NT2/D1 (cell line): ENCODE measurements at places on chromosomes 6 and 20.

- no peak for DNase-seq
These were observed 58.1 kb downstream of the UBE2V1 start for GRCh38 chr20:50054626-50055511.

GRCh38 chr20:36754656-36755222 is 8.8 kb upstream of the NDRG3 start:
- peak; percentile 64 for DNase-seq

DNA sequence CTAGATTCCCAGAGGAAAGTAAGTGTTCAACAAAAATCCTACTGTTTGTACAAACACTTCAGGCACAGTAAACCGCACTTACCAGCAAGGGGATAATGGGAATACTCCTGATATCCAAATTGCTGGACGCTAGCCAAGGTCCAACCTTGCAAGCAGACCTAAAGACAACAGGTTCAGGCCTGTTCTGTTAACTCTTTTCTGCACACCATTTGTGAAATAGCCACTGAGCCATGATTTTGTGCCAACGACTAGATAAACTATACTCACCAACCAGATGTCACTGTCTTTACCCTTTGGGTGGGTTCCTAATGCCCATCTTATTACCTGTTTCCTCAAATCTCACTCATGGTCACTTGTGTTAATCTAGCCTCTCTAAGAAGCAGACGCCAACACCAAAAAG is 43.5 kb downstream of the GOPC start:
- no peak for DNase-seq

DNA sequence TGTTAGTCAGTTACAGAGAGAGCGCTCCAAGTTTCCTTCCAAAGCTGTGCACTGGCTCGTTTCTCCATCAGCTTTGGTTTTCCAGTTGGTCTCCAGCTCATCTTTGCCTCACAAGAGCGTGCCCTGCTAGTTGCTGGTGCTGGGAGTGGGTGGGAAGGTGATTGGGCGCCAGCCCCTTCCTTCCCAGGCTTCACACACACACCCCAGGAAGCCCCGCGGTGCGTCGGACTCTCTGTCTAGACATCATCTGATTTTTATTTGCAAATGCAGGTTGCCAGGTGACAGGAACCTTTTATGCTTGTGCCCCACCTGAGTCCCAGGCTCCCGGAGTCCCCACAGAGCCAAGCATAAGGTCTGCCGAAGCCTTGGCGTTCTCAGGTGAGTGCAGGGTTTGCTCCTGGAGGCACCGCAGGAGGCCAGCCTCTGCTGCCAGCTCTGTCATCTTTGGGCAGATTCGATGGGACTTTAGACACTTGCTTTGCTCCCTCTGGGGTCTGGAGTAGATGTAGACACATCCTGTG is 7.1 kb downstream of the IRF4 start:
- DNase-seq, result no peak

DNA sequence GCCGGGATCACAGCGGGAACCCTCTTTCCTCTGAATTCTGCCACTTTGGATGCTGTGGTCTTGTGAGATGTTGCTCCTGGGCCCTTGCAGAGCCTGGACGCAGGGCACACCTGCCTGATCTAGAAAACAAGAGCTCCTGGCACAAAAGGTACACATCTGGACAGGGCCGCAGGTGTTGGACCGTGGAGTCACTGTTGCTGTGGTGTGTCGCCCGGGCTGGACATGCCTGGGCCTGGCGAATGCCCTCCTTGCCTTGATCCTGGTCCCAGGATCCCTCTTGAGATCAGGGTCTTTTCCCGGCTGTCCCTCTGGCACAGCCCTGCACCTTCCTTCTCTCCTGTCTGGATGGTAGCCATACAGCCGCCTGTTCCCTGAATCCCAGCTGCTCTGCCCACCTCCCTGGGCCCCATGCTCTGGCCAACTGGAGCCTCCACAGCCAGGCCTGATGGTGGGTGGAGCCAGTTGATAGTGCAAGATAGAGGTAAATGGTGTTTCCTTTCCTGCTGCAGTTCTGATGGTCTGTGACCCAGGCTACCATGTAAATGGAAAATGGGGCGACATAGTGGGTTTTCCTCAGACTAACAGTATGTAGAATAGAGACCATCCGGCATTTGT is 5.0 kb downstream of the FOXP4 start:
- no peak for DNase-seq

DNA sequence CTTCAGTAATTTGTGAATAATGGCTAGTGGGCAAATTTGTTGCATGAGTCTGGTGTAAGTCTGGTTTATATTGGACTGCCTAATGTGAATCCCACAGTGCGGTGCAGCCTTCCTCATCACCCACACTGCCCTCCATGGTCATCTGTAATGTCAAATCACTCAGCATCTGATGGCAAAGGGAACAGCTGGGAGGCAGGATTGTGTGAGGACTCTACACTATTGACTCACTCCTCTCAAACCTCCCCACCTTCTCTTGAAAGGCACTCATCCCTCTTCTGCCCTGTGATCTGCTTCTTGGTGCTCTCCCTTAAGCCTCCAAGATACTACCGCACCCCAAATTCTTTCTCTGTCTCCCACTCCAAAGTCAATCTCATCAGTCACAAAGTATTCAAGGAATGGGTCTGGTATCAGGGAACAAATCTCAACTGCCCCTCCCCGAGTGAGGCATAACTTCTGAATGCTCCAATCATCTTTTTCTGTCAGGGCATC is 146.0 kb upstream of the BEND6 start:
- DNase-seq, result no peak
